NT2/D1 (cell line): ENCODE measurements at places on chromosomes 4 and X.

DNA sequence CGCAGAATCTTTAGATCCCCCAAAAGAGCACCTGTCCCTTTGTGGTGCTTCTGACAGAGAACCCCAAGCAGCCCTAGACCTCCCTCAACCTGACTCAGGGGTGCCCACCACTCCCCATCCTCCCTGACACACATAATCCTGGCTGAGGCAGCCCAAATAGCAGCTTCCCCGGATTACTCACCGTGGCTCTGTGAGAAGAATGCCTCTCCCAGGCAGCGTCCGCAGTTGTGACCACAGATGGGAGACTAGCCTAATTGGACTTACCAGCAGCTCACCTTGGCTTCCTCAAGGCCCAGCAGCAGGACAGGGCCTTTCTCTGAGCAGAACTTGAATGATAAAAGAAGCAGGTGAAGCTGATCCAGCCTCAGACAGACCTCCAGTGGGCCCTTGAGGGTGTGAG, 10.3 kb upstream of the ODAPH start:
- DNase-seq = no peak

DNA sequence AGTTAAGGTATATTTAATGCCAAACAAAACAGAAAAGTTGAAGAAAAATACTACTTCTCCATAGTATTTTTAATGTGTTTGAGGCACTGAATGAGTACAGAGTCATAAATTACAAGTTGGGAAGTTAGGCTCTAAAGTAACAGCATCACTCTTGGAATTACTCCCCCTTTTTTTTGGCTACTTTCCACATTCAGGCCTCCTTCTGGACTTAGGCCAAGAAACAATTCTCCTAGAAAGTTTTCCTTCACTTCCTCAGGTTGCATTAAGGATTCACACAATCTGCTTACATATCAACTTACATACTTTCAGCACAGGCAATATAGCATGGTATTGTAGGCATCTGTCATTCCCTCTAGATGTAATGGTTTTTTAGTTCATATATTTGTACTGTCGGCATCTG, 52.1 kb downstream of the TMEM165 start:
- no peak for DNase-seq

DNA sequence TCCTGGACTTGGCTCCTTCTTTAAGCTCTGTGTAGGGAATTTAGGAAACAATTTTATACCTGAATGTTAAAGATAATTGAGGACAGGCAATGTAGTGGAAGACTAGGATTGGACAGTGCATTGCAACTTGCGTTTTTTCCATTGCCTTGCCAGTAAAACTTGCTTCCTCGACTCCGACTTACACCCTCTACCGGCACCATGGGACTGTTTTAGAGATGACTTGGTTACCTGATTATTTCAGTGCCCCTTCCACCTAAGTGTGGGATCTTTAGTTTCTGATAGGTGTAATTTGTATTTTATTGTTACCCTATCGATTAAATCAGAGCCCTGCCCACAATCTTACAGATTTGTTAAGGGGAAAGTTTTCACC, 1.2 kb downstream of the PRPS1 start:
- DNase-seq = no peak

DNA sequence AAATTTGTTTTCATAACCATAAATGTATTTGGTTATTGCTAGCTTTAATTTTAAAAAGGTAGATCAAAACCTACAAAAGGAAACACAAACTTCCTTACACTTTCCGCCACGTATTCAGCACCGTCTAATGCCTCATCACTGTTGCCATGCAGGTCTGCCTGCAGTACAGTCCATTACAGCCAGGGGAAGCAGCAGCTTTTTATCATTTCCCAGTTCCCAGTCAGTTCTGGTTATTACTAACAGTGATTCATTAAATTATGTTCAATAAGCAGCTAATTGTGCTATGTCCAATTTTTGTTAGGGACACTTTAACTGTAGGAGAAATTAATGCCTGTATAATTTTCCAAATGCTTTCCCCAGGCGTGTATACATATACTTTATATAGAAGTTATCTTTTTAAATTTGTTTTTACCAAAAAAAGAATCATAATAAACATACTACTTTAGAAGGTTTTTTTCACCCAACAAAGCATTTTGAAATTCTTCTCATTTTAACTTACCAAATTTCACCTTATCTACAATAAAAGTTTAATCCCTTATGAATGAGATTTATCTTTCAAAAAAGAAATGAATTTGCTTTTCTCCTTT, 93.3 kb downstream of the ANXA3 start:
- DNase-seq = no peak

GRCh38 chr4:168666531-168666930, 169.7 kb downstream of the PALLD start:
- DNase-seq = no peak

GRCh38 chr4:5785806-5786680, 75.0 kb downstream of the EVC start:
- DNase-seq = no peak

GRCh38 chrX:44143061-44143602, 169.9 kb upstream of the NDP start:
- DNase-seq = no peak

GRCh38 chr4:72422416-72422815, 146.6 kb downstream of the ADAMTS3 start:
- no peak for DNase-seq

DNA sequence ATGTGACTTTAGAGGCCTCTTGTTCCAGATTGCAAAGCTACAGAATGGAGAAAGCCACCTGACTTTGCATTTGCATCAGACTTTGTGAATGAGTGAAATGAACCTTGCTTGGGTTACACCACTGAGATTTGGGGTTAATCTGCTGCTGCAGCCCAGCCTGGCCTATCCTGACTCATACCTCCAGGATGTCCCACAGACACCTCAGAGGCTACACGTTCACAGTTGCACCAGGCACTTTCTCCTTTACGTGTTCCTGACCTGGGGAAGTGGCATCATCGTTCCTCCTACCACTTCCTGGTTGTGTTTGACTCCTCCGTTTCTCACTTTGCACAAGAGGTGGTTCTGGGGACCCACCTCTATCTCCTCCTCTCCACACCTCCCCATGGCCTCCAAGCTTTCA, 9.2 kb upstream of the SORCS2 start:
- DNase-seq = no peak

DNA sequence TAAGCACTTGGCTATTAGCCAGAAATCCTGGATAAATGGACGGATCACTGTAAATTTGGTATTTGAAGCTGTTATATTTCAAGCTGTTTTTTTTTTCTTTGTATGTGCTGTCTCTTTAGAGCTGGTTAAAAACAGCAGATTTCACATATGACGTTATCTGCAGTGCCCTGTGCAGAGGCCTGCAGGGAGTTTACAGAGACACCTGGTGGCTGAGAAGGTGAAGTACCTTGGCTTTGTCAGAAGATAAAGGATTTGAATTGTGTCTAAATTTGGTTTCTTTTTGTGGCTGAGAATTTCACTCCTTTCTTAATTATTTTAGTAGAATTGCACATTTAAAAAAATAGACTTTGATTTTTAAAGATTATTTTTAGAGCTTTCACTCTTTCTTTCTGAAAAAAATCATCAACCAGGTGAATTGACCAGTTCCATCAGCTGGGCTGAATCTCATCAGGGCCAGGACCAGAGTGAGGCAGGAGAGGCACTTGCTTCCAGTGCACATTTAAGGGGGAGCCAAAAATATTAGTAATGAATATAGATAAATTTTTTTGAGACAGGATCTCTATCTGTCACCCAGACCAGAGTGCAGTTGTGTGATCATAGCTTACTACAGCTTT, 9.6 kb upstream of the CHRNA9 start:
- DNase-seq = no peak

GRCh38 chrX:103607364-103608305, at the start of gene TCEAL3:
TSS of gene TCEAL3 (plus strand) at chrX:103607963. CDS start at chrX:103609065, 1,102 bp downstream.
- DNase-seq = no peak

DNA sequence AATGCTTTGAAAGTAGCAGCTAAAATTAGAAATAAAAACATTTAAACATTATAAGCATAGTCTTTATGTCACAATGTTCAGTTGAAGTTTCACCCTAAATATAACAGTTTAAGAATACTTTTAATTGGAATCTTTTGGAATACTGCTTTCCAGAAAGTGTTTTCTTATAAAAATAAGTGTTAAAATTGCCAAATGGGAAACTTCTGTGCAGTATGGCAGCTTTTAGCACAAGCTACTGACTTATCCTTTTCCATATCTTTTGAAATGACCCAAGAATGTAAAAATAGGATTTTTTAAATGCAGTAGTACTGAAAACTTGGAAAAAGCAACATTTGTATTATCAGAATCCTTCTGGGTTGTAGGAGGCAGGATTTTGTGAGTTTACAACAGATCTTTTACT, 34.2 kb downstream of the CEP135 start:
- no peak for DNase-seq

- no peak for DNase-seq
Observed at GRCh38 chr4:165129924-165130323, 17.3 kb upstream of the TMEM192 start.

GRCh38 chrX:480861-481417, 94.2 kb upstream of the PPP2R3B start:
- DNase-seq = no peak

DNA sequence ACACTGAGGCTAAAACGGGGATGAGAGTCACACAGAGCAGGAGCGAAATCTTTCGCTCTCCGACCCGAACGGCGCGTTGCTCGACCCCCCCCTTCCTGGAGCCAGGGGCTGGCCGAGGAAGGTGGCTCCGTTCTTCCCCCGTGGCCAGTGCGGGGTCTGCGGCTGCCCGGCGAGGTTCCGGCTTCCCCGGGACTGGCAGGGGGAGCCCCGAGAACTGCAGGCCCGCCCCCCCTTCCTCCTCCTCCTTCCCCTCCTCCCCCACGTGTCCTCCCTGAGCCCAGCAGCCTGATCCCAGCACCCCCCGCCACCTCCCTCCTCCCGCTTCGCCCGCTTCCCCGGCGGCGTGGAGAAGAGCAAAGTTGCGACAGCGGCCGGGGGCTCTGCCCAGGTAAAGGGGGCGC, 2.4 kb upstream of the BCORL1 start:
- DNase-seq = no peak

- no peak for DNase-seq
Observed at GRCh38 chrX:97332963-97333362, 449.3 kb downstream of the RPA4 start.

- no peak for DNase-seq
Observed at GRCh38 chr4:9685692-9686091, 95.7 kb upstream of the DRD5 start.

DNA sequence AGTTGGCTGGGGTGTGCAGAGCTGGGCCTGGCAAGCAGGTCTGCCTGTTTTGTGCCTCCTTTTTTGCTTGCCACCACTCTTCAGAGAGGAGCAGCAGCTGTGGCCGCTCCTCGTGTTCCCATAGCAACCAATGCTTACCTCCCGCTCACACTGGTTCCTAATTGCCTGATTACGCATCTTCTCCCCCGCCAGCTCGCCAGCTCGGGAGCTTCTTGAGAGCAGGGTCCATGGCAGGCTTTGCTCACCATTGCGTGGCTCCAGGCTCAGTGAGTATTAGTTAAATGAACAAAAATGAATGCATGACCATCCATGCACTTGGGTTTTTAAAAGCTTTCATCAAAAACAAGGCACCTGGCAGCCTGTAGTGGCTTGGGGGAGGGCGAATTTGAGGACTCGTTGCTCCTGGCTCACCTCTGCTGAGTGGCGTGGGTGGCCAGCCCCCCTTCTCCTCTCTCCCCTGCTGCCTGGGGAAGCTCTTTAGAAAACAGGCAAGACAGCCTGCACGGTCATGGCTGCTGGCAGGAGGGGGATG, 14.2 kb upstream of the PJA1 start:
- peak; percentile 55 for DNase-seq
